ENCODE measurements at places on chromosomes 4 and X.

GRCh38 chr4:181618896-181619295 lies 624.3 kb upstream of the TENM3 start:
- no peak for DNase-seq
- H3K27ac ChIP-seq = no peak overlapping the region
- no peak overlapping the region for H3K4me3 ChIP-seq

DNA sequence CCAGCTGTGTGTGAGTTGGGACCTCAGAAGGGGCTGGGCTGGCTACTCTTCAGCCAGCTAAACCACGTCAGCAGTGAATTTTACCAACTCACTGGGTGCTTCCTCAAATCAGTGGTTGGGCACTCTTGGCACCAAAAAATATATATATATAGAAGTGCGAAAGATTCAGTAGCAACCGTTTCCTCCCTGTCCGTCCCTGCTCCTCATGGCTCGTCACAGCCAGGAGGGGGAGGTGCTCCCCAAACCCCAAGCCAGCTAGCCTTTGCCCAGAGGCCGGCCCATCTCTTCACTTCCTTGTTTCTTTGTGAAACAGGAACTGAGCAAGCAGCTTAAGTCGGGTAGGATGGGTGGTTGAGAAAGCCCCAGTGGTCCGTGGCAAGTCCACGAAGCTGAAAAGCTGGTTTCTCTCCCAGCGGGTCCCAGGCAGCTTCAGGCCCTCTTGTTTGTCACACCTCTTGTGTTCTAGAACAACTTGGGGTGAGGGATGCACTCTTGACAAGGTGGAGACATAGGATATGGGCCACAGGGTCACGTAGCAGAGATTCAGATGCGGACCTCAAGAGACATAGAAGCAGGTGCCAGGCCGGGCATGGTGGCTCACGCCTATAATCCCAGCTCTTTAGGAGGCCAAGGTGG lies 6.8 kb upstream of the SASH3 start:
- peaks cover 2% of the 10 kb centered on the region for H3K36me3 ChIP-seq
- H3K27ac ChIP-seq = peak overlapping the region; percentile 93
- H3K27me3 ChIP-seq = no peaks in the 10 kb centered on the region
- H3K4me3 ChIP-seq = no peak overlapping the region

- H3K4me1 ChIP-seq = peaks cover 13% of the 10 kb centered on the region
- no peak overlapping the region for H3K4me3 ChIP-seq
- H3K27me3 ChIP-seq = peaks cover 2% of the 10 kb centered on the region
- DNase-seq = no peak
- no peak overlapping the region for H3K27ac ChIP-seq
Measured at GRCh38 chr4:101005659-101006058, 341.7 kb downstream of the PPP3CA start.

GRCh38 chr4:14254252-14254651 lies 626.7 kb upstream of the BOD1L1 start:
- DNase-seq = no peak
- no peak overlapping the region for H3K4me3 ChIP-seq
- no peaks in the 10 kb centered on the region for H3K4me1 ChIP-seq

DNA sequence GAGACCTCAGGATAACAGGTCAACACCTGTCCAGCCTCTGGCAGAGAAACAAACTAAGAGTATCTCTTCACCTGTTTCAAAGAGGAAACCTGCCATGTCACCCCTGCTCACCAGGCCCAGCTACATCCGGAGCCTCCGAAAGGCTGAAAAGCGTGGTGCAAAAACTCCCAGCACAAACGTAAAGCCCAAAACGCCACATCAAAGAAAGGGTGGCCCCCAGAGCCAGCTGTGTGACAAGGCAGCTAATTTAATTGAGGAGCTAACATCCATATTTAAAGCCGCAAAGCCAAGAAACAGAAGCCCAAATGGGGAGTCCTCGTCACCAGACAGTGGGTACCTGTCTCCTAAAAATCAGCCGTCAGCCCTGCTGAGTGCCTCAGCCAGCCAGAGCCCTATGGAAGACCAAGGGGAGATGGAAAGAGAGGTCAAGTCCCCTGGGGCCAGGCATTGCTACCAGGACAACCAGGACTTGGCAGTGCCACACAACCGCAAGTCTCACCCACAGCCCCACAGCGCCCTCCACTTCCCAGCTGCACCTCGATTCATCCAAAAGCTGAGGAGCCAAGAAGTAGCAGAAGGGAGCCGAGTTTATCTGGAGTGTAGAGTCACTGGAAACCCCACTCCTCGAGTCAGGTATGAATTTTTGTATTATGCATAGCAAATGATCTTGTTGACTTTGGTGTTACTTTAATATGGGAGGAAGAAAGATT lies 15.1 kb downstream of the PALLD start:
- peaks cover 36% of the 10 kb centered on the region for H3K4me1 ChIP-seq
- H3K4me3 ChIP-seq = peak overlapping the region; percentile 4
- H3K27ac ChIP-seq = peak overlapping the region; percentile 81
- H3K36me3 ChIP-seq = no peaks in the 10 kb centered on the region
- peaks cover 2% of the 10 kb centered on the region for H3K27me3 ChIP-seq

- peaks cover 2% of the 10 kb centered on the region for H3K27me3 ChIP-seq
- H3K27ac ChIP-seq = no peak overlapping the region
- no peak overlapping the region for H3K4me3 ChIP-seq
- DNase-seq = peak; percentile 15
Measured at GRCh38 chrX:23317799-23318724, 16.6 kb upstream of the PTCHD1 start.

DNA sequence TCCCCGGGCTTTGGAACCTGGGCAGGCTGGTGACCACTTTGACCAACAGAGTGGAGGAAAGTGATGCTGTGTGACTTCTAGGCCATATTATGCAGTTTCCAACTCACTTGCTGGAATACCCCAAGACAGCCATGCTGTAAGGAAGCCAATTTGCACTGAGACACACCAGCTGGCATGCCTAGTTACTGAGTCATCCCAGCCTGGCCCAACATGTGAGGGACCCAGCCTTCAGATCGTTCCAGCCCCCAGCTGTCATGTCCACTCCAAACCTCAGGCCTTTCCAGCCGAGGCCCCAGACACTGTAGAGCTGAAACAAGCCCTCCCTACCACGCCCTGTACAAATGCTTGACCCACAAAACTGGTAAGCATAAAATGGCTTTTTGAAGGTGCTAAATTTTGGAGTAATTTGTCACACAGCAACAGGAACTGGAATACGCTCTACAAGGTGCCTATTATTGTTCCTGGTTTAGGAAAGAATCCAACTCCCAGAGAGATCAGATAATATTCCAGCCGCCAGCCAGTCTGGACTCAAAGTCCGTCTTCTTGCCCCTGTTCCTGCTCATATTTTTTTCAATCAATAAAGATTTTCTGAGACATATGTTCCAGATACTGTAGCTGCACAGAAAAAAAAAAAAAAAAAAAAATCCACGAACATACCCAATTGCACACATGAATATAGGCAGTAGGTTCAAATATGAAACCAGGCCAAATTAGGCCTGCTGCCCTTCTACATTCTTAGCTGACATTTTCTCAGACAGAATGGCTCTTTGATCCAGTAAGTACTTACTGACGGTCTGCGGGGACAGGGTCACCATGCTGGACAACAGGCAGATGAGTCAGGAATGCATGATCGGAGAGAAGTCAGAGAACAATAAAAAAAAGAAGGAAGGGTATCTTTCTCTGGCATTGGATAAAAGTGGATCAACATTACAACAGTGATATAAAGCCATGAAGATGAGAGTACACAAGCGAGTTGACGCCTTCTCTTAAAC lies 35.1 kb downstream of the SH3KBP1 start:
- DNase-seq = no peak
- no peak overlapping the region for H3K4me3 ChIP-seq
- peaks cover 14% of the 10 kb centered on the region for H3K36me3 ChIP-seq
- H3K4me1 ChIP-seq = peaks cover 55% of the 10 kb centered on the region
- no peaks in the 10 kb centered on the region for H3K27me3 ChIP-seq
- H3K27ac ChIP-seq = no peak overlapping the region

GRCh38 chr4:125433453-125433852 lies 118.7 kb downstream of the FAT4 start:
- H3K36me3 ChIP-seq = no peaks in the 10 kb centered on the region
- H3K4me3 ChIP-seq = no peak overlapping the region
- no peaks in the 10 kb centered on the region for H3K27me3 ChIP-seq
- no peak overlapping the region for H3K27ac ChIP-seq

DNA sequence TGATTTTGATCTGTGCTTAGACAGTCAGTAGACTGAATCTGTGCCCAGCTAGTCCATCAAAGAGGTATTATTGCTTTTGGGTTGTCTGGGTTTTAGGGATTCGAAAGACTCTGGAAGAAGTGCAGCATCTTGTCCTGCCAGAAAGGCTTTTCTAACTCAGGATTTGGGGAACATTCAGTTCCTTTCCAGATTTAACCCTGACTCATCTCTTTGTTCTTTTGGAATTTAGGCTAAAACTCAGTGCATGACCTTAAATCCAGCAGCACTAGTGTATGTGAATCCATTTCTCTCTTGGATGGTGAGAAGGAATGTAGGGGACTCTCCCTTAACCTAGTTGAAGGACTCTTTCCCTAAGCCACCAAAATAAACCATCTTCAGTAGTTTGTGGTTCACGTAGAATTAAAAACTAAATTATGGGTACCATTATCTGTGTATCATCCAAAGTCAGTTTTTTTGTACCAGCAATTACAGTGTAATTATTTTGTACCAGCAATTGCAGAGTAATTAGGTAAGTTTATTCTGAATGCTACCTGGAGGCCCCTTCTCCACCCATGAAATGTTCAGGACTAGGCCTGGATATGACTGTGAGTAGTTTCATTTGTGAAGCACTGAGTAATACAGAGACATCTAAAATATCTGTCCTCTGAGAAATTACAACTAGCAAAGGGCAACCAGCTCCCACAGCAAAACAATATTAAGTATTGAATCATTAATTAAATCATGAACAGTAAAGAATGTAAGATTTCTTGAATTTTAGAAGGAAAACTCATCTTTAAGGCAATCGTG lies 384.0 kb downstream of the TMA16 start:
- no peaks in the 10 kb centered on the region for H3K36me3 ChIP-seq
- no peaks in the 10 kb centered on the region for H3K27me3 ChIP-seq
- no peak for DNase-seq
- no peak overlapping the region for H3K27ac ChIP-seq

DNA sequence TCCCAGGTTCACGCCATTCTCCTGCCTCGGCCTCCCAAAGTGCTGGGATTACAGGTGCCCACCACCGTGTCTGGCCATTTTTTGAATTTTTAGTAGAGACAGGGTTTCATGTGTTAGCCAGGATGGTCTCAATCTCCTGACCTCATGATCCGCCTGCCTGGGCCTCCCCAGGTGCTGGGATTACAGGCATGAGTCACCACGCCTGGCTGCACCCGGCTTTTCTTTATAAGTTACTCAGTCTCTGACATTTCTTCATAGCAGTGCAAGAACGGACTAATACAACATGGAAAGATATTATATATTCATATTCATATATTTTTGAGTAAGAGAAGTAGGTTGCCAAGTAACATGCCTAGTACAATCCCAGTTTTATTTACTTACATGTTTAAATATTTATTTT lies 22.9 kb downstream of the SHROOM3 start:
- no peaks in the 10 kb centered on the region for H3K4me1 ChIP-seq
- no peak overlapping the region for H3K27ac ChIP-seq
- peaks cover 6% of the 10 kb centered on the region for H3K27me3 ChIP-seq
- DNase-seq = no peak

GRCh38 chrX:78064152-78064551 lies 39.9 kb upstream of the PGK1 start:
- no peak overlapping the region for H3K4me3 ChIP-seq
- no peak overlapping the region for H3K27ac ChIP-seq
- peaks cover 16% of the 10 kb centered on the region for H3K4me1 ChIP-seq
- no peaks in the 10 kb centered on the region for H3K36me3 ChIP-seq
- no peaks in the 10 kb centered on the region for H3K27me3 ChIP-seq

GRCh38 chrX:134764202-134764785 lies 106.0 kb upstream of the PLAC1 start:
- no peak for DNase-seq
- no peaks in the 10 kb centered on the region for H3K4me1 ChIP-seq

DNA sequence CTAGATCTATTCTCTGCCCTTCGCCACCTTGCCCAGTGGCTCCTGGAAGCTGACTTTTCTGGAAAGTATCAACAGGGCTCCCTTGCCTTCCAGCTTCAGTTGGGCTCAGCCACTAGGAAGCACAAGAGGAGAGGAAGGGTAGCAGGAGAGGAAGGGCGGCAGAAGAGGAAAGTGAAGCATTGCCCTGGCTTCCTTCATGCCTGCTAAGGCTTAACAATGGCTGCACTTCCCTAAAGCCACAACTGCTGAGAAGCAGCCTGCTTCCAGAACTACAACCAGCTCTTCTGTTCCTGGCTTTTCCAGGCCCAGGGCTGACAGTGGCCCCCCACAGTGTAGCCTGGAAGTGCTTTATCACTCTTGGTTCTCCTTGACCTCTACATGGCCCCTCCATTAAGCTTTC lies 29.1 kb upstream of the PGM2 start:
- no peak overlapping the region for H3K27ac ChIP-seq
- peaks cover 16% of the 10 kb centered on the region for H3K27me3 ChIP-seq
- H3K4me3 ChIP-seq = no peak overlapping the region
- DNase-seq = no peak
- H3K36me3 ChIP-seq = no peaks in the 10 kb centered on the region
- no peaks in the 10 kb centered on the region for H3K4me1 ChIP-seq

DNA sequence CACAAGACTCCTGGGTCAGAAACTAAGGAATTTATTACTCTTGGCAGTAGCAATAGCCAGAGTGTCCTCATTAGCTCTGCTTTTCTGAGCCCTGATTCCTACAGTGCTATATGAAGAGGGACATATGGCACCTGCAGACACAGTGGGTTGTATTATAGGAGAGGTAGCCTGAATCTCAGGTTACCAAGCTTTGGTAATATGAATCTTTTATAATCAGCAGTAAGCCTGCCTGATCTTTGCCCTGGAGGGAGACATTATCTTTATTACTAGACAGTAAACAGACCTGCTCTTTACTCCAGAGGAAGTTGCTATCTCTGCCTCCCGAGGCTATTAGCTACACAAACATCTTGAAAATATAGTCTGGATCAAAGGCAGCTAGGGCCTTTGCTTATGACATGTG lies 62.5 kb upstream of the HOPX start:
- H3K36me3 ChIP-seq = no peaks in the 10 kb centered on the region
- H3K4me3 ChIP-seq = no peak overlapping the region
- H3K27ac ChIP-seq = no peak overlapping the region
- no peaks in the 10 kb centered on the region for H3K27me3 ChIP-seq

DNA sequence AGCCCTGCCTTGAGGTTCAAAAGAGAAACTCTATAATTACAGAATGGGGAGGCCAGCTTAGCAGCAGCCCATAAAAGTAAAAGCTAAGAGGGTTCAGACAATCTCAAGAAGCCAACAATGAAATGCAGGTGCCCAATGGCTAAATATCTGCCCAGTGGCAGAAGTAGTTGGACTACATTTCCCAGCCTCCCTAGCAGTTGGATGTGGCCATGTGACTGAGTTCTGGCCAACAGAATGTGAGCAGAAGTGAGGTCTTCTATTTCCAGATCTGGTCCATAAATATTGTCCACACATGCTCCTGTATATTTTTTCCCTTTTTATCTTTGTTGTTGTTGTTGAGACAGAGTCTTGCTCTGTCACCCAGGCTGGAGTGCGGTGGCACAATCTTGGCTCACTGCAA lies 127.9 kb upstream of the NHS start:
- H3K27me3 ChIP-seq = no peaks in the 10 kb centered on the region
- H3K36me3 ChIP-seq = no peaks in the 10 kb centered on the region
- H3K4me1 ChIP-seq = no peaks in the 10 kb centered on the region
- H3K27ac ChIP-seq = no peak overlapping the region

- DNase-seq = no peak
- no peak overlapping the region for H3K27ac ChIP-seq
- H3K36me3 ChIP-seq = peaks cover 13% of the 10 kb centered on the region
- H3K4me3 ChIP-seq = no peak overlapping the region
- no peaks in the 10 kb centered on the region for H3K27me3 ChIP-seq
Measured at GRCh38 chr4:123093236-123093635, 170.8 kb upstream of the NUDT6 start.

- H3K27ac ChIP-seq = peak overlapping the region; percentile 31
- H3K4me1 ChIP-seq = peaks cover 7% of the 10 kb centered on the region
- H3K4me3 ChIP-seq = no peak overlapping the region
- no peaks in the 10 kb centered on the region for H3K27me3 ChIP-seq
- DNase-seq = no peak
- peaks cover under 1% of the 10 kb centered on the region for H3K36me3 ChIP-seq
Measured at GRCh38 chr4:1209821-1210220, 37.4 kb upstream of the SPON2 start.

Measured in activated CD4-positive, alpha-beta T cell treated with anti-CD3 and anti-CD28 coated beads, Interleukin-2, amount 10 ng/mL, durations not matched to agents 7 days and 5 days (primary cell).